ENCODE measurements at places on chromosomes 6 and 20.

DNA sequence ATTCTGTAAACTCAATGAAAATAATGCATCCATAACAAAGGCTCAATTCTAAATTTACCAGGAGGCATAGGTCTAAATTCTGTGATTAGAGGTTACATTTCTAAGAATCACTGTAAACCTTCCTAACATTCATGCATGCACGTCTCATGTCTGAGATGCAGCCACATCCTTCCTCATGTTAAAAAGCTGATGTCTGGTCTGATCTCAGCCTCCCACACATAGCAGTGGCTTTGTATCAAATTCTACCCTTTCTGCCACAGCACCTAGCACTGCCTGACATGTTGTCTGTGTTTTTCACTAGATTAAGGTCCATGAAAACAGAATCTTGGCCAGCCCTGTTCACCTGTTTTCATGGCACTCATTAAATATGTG, 171.1 kb downstream of the WDR27 start:
- DNase-seq, result no peak

- DNase-seq, result no peak
Observed at GRCh38 chr6:1971612-1972011, 273.8 kb downstream of the GMDS start.

GRCh38 chr6:138596126-138596525, 96.8 kb upstream of the NHSL1 start:
- no peak for DNase-seq

GRCh38 chr6:53142810-53143209, 5.8 kb downstream of the GCM1 start:
- DNase-seq, result no peak

DNA sequence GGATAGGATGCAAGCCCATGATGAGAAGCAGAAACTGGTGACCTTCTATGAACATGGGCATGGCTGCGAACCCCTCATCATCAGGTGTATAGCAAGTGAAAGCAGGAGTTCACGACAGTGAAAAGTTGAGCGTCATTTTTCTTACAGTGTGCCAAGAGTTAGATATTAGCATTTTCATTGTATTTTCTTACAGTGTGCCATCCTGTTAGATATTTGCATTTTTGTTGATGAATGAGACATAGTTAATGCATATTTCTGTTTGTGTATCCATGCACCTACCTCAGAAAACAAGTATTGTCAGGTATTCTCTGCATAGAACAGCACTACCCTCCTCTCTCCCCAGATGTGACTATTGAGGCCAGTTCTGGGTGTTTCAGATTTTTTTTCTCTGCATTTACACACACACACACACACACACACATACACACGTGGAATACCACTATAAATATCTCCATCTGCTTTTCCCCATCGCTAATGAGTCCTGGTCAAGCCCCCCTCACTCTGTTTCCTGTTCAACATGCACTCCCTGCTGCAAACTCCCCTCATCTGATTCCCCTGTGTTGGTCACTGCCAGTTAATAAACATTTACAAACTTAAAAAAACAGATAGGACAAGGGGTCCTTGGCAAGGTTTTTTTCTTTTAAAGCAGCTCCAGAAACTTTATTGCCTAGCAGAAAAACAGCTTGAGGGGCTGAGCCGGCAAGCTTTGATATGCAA, 41.7 kb downstream of the PLN start:
- DNase-seq, result no peak

DNA sequence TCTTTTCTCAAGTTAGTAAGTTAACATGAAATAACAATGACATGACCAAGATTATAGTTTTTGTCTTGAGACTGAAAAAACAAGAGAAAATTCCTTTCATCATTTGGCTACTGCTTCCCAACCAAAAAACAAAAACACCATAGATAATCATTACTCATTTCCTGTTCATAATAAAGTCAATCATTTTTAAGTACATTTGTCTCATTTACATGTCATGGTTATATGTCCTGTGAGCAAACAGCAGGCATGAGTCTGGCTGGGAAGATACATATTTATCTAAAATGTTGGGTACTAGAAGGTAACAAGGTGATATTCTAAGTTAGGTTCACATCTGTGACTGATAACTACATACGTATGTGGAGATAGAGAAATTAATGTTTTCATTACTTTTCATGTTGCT, 180.5 kb downstream of the ISM1 start:
- no peak for DNase-seq

DNA sequence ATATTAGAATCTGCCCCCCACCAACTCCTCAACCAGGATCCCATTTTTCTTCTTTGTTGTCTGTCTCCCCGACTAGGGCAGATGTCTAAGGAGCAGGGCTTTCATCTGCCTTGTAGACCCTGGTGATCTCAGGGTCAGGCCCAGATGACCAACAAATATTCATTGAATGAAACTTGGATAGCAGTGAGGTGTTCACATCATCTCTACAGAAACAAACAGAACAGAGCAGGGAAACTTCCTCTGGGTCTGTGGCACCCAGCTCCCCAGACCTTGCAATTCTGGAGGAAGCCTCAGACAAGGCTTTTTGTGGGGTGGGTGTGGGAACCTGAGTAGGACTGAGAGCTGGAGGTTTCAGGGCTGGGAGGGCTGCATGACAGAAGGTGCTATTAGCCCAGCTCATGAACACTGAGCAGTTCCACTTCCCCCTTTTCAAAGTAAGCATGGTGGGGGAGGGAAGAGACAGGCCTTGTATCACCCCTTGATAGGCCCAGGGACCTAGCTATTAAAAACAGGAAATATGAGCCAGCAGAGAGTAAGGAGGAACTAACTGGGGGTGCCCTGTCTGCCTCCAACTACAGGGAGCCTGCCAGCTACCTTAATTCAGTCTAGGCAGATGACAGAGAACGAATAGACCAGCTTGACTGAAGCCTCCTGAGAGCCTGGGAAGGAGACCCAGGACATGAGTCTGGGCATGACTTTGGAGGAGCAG, 37.3 kb upstream of the TOP1 start:
- DNase-seq, result no peak

DNA sequence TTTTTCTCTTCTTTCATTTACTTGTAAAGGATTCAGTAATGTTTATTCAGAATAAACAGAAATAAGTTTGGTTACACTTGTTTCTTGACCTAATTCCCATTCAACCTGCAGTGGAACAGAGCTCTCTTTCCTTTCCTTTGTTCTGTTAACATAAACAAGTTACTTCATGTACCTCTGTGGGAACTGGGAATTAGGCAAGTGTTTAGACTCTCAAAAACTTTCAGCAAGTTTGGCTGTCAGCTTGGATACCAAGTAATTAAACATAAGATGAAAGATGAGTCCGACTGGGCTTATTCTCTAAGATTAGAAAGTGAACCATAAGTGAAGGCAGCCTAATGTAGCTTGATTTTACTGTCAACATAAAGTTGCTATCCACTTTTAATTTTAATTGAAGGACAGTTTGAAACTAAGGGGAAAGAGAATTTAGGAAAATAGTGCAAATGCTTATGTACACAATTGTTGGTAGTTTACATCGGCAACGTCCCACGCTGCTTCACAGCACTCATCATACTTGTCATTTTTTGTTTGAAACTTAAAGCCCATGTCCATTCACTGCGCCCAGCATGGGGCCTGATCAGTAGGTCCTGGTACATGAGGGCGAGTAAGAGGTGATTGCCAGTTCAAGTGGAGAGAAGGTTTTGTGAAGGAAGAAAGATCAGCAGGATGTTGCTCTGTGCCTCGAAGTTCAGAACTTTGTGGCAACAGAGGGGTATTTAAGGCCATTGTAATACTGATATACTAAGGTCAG, 113.0 kb downstream of the PLEKHG1 start:
- no peak for DNase-seq

DNA sequence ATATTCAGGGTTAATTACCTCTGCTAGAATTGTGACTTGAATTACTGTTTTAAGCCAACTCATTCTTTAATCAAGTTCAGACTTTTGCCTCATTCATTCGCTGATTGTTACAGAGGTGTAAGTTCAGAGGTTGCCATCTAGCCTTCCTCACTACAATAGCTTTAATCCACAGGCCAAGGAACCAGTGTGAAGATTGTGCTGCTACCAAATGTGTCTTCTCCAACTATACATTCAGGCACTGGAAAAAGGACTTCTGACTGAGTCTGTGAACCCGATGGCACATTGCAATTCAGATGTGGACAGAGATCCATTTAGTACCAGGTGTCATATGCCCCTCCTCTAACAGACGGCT, 111.2 kb upstream of the ADGRF1 start:
- DNase-seq, result no peak

- DNase-seq, result no peak
Observed at GRCh38 chr20:17841751-17842215, 126.8 kb downstream of the SNX5 start.

- no peak for DNase-seq
Observed at GRCh38 chr6:115460913-115461312, 599.8 kb downstream of the FRK start.

DNA sequence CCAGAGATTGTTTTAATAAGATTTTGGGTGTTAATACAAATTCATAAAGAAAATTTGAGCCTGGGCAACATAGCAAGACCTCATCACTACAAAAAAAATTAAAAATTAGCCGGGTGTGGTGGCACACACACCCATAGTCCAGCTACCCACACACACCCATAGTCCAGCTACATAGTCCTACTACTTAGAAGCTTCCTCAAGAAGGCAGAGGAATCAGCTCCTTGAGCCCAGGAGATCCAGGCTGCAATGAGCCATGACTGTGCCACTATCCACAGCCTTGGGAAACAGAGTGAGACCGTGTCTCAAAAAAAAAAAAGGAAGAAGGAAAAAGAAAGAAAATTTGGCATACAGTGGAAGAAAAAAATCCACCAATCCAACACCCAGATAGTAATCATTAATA, 16.8 kb downstream of the SEC63 start:
- no peak for DNase-seq

DNA sequence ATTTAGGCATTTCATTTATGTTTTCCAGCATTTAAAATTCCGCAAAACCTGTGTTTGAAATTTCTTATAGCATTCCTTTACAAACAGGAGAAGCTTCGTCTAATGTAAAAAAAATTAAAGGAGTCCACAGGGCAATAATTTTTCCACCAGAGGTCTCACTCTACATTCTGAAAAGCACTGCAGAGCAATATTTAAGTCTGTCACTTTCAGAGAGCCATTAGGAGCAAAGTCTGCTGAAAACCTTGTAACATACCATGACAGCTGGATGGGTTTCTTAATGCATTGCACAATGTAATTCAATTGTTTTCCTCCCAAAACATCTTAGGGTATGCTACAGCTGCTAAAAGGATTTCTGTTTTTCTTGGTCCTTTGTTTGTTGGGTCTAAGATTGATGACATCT, 18.0 kb downstream of the BAG2 start:
- DNase-seq, result no peak

- no peak for DNase-seq
Observed at GRCh38 chr6:137084865-137085617, 40.3 kb upstream of the IL20RA start.

GRCh38 chr20:39627765-39628164, 665.6 kb downstream of the DHX35 start:
- no peak for DNase-seq

GRCh38 chr6:2857185-2857579, 15.5 kb upstream of the SERPINB1 start:
- DNase-seq, result no peak

- DNase-seq, result no peak
Observed at GRCh38 chr6:130859161-130859867, 32.1 kb downstream of the SMLR1 start.

- no peak for DNase-seq
Observed at GRCh38 chr20:31538326-31538725, 24.1 kb downstream of the HM13 start.

DNA sequence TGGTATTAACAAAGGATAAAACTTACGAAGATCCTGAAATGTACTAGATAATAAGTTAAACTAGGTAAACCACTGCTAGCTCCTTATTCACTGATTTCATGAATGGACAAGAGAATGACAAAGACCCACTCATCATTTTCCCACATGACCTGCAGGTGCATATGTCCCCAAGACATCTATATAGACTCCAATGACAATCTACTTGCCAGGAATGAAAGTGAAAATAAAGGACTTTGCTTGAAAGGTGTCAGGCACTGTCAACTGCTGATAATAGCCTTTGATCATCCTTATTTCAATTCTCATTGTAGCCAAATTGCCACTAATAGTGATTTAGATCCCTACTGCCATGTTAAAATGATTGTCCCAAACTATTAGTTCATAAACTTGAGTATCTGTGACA, 321.8 kb downstream of the HACE1 start:
- DNase-seq, result no peak

DNA sequence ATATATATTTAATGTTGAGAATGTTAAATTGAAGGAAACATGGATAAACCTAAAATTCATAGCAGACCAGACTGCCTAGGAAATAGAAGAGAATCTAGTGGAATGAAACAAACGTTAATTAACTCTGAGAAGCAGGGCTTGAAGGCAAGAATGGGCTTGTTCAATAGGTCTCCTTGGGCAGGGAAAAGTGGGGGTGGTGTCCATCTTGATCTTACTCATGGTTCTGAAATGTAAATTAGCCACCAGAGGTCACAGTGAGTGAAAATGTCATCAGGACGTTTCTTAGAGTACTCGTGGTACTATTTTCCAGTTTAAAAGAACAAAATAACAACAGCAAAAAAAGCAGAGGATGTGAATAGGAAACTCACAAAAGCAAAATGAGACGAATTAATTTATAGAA, 66.8 kb upstream of the BTBD3 start:
- DNase-seq, result no peak

DNA sequence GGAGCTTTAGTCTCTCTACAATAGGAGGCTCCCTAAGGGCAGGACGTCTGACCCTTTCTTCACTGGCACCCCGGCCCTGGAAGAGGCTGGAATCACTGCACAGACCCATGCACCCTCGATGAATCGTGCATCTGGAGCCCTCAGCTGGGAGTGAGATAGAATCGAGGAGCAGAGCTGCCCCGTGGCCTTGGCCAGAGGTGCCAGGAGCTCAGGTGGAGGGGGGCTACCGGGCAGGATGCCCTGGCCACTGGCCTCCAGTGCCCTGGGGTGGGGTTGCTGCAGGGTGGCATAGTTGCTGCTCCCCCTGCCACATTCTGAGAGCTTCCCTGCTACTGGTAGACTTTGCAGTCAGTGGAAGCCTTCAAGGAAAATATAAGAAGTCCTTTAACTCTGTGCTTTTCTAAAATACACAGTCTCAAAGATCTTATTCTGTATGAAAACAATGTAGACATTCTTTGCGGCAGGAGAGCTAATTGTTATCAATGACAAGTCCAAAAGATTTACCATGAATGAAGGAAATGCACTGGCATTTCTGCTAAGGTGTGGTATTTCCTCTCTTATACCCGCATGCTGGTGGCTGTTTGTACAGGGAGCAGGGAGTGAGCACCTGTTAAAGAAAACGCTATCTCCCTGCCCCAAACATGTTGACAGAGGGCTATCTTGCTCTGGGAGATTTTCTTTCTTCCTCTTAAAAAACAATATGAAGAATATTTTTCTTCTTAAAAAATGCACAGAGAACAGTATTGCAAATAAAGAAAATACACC, 122.8 kb downstream of the C6orf118 start:
- no peak for DNase-seq

- peak; percentile 69 for DNase-seq
Observed at GRCh38 chr20:58892141-58892931, 39.8 kb downstream of the GNAS start.

DNA sequence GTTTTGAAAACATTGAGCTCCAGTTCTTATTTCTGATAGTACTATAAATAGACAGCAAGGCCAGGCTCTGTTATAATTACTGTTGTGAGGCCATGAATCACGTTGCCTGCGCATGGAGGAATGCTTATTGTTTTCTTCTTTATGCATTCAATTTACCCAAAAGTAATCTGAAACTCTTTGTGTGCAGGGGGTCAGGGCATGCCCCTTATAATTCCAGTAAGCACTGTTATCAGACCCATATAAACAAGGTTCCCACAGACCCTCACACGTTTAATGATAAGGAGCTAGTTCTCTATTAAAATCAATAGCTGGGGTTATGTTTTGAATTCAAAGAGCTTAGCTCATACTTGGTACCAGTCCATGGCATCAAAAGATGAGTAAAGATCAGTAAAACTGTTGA, 174.8 kb upstream of the ARG1 start:
- no peak for DNase-seq

All from activated T-cell treated with anti-CD3 and anti-CD28 coated beads for 4 hours (primary cell).